ENCODE measurements at places on chromosomes 5 and 9.

- DNase-seq, result no peak
Measured at GRCh38 chr9:23814243-23814642, 11.8 kb downstream of the ELAVL2 start.

DNA sequence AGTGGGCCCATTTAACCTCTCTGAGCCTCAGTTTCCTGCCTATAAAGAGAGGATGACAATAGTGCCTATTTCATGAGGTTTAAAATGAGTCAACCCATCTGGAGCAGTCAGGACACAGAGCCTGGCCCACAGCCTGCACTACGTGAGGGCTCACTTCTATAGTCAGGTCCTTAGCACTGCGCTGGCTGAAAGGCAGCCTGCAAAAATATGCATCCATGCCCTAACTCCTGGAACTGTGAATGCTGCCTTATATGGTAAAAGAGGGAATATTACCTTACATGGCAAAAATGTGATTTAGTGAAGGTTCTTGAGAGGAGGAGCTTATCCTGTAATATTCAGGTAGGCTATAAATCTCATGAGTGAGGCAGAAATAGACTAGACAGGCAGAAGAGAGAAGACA is 98.5 kb downstream of the GABBR2 start:
- DNase-seq, result no peak

DNA sequence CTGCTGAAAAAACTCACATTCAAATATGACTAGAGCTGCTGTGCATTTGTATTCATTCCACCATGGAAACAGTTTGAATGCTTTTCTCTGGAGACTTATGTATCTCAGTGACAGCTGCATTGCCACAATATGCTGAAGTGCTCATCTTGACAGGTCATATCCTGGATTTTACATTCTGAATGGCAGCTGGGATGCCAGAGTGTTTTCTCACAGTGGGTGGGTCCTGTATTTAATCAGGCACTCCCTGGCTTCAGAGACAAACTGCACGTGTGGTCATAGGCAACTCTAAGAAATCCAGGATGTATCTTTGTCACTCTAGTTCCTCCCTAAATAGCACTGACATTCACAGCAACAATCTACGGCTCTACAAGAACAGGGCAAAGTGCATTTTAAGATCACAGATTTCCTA is 75.6 kb downstream of the ST8SIA4 start:
- DNase-seq, result no peak

DNA sequence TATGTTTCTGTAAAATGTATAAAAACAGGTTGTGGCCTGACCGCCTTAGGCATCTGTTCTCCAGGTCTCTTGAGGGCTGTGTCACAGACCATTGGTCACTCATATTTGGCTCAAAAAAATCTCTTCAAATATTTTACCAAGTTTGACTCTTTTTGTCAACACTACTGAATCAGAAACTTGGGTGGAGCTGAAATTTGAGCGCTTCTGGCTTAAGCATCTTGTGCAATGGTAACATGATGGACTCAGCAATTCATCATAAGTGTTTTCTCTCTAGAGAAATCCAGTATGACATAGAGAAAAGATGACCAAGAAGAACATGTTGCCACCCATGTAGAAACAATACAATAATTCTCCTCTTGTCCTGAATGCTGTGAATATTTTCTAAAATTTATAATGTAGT is 387.9 kb downstream of the MAT2B start:
- DNase-seq, result no peak

Measured in NCI-H2081 treated with DMSO at 0.1 percent for 48 hours (cell line).